ENCODE measurements at places on chromosomes 4 and X. TPM values are rescaled to one million over a fixed set of nuclear protein-coding genes. Genes with fewer than 3 reads are reported as not detected.

The ELOVL6 gene
- polyA plus RNA-seq: 38.2 TPM

The ASMT gene
- 0.10 TPM for polyA plus RNA-seq

The GAB3 gene
- polyA plus RNA-seq: 2.5 TPM

The MTNR1A gene
- polyA plus RNA-seq: 1.7 TPM

The PLAC8 gene
- polyA plus RNA-seq: 2.9 TPM

The CT83 gene
- not detected for polyA plus RNA-seq

The LRIT3 gene
- 1.4 TPM for polyA plus RNA-seq

The SOX3 gene
- not detected for polyA plus RNA-seq

The KCNE5 gene
- polyA plus RNA-seq: 4.8 TPM

The ADGRL3 gene
- polyA plus RNA-seq: 31.1 TPM

The ADH4 gene
- polyA plus RNA-seq: 0.71 TPM

The EBP gene
- polyA plus RNA-seq: 75.4 TPM

The P2RY4 gene
- polyA plus RNA-seq: 0.48 TPM

The PAGE1 gene
- not detected for polyA plus RNA-seq

The GPR50 gene
- polyA plus RNA-seq: 0.10 TPM

The MAGEB10 gene
- polyA plus RNA-seq: 0.07 TPM

The RBMXL3 gene
- polyA plus RNA-seq: not detected

The UGT2B7 gene
- polyA plus RNA-seq: 74.6 TPM

Measured in left kidney (tissue), 8 donors.